Activated CD4-positive, alpha-beta T cell treated with anti-CD3 and anti-CD28 coated beads, Interleukin-2, amount 10 ng/mL, durations not matched to agents 24 days and 14 days (primary cell): ENCODE measurements at places on chromosomes 7 and 10. TPM values are rescaled to one million over a fixed set of nuclear protein-coding genes. Genes with fewer than 3 reads are reported as not detected.

The CAV2 gene
- total RNA-seq = not detected in 2 replicates

The ARMC10 gene
- 53.4 and 56.5 TPM in 2 replicates for total RNA-seq

The LIPM gene
- not detected in 2 replicates for total RNA-seq

The POM121L12 gene
- total RNA-seq = not detected in 2 replicates

The COL17A1 gene
- not detected in 2 replicates for total RNA-seq

The PRKAG2 gene
- total RNA-seq = 14.3 and 15.5 TPM in 2 replicates

The LRRC18 gene
- not detected in 2 replicates for total RNA-seq

The GIMAP5 gene
- 44.4 and 50.9 TPM in 2 replicates for total RNA-seq

The SAP25 gene
- 9.2 and 11.3 TPM in 2 replicates for total RNA-seq

The ANKRD2 gene
- not detected in 2 replicates for total RNA-seq

The ALKBH4 gene
- total RNA-seq = 9.9 and 10.9 TPM in 2 replicates

The KCNH2 gene
- total RNA-seq = 0.36 and 0.37 TPM in 2 replicates

The EPHB6 gene
- 5.9 and 7.3 TPM in 2 replicates for total RNA-seq

The VSTM4 gene
- 0.50 and 0.63 TPM in 2 replicates for total RNA-seq

The ZSWIM8 gene
- total RNA-seq = 50.8 and 53.5 TPM in 2 replicates

The LRIT2 gene
- not detected in 2 replicates for total RNA-seq

The PHKG1 gene
- 2.8 and 5.0 TPM in 2 replicates for total RNA-seq

The GFRA1 gene
- not detected in 2 replicates for total RNA-seq

The C10orf105 gene
- total RNA-seq = 0.26 and 0.33 TPM in 2 replicates

The ACHE gene
- total RNA-seq = not detected in 2 replicates

The MIOS gene
- total RNA-seq = 33.3 and 34.7 TPM in 2 replicates

The ACSM6 gene
- total RNA-seq = not detected in 2 replicates

The GATA3 gene
- total RNA-seq = 79.7 and 81.0 TPM in 2 replicates

The ITIH2 gene
- not detected in 2 replicates for total RNA-seq

The PROSER2 gene
- total RNA-seq = 0.24 and 0.37 TPM in 2 replicates

The CTTNBP2 gene
- not detected in 2 replicates for total RNA-seq

The KAZALD1 gene
- total RNA-seq = 0.78 and 0.79 TPM in 2 replicates

The VWDE gene
- total RNA-seq = 1.8 and 1.9 TPM in 2 replicates

The PITX3 gene
- 0.54 and 0.86 TPM in 2 replicates for total RNA-seq

The GLCCI1 gene
- total RNA-seq = 10.1 and 10.9 TPM in 2 replicates

The GBX1 gene
- total RNA-seq = not detected in 2 replicates

The FLNC gene
- 0.02 and 0.09 TPM in 2 replicates for total RNA-seq

The TMEM176B gene
- total RNA-seq = not detected in 2 replicates

The CDK14 gene
- total RNA-seq = 1.9 and 2.0 TPM in 2 replicates

The TAS2R40 gene
- not detected in 2 replicates for total RNA-seq

The FAM3C gene
- 77.5 and 80.2 TPM in 2 replicates for total RNA-seq

The ABCB4 gene
- total RNA-seq = not detected in 2 replicates

The ITGB8 gene
- not detected in 2 replicates for total RNA-seq
